ENCODE measurements at places on chromosomes 2 and 18.
A peak's percentile ranks its signal among the peaks of the same experiment; 100 is the strongest.

GRCh38 chr2:159174759-159175158, 111.7 kb downstream of the WDSUB1 start:
- no peak for DNase-seq

GRCh38 chr2:108640731-108641130, 78.6 kb upstream of the RANBP2 start:
- no peak for DNase-seq

GRCh38 chr2:225272173-225272572, 127.3 kb upstream of the NYAP2 start:
- DNase-seq = no peak

DNA sequence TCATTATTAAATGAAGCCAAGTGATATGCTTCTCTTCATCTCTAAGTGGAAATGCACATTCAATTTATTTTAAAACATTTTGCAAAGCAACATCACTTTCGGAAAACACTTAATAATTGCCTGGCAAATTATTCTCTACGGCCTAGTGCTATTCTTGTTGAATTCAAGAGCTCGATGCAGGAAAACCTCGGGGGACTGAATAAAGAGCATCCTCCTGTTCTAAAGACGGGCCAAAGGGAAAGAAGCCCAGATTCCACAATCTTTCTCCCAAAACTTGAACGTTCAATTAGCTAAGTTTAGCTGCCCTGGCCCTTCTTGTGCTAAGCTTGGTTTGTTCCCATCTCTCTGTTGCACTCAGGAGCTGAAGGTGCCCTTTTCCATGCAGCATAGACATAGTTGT, 23.2 kb upstream of the SEH1L start:
- no peak for DNase-seq

- DNase-seq = no peak
These were observed 107.8 kb upstream of the CNTNAP5 start for GRCh38 chr2:123917241-123917640.

DNA sequence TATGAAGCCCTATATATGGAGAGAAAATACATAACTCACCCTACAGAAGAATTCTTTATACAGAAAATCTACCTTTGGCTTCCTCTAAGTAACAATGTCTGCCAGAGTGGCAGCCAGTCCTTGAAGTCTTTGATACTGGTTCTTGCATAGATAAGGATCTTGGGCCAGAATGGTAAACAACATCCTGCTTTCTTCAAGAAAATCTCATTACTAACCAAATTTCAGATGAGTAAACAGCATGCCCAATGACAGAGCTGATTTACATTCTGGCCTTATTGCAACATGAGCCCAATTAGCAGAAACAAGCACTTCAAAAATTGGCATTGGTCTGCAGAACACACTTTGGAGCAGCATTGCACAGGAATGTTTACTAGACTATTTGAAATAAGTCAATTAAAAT, 336.5 kb upstream of the ST6GAL2 start:
- DNase-seq = no peak

DNA sequence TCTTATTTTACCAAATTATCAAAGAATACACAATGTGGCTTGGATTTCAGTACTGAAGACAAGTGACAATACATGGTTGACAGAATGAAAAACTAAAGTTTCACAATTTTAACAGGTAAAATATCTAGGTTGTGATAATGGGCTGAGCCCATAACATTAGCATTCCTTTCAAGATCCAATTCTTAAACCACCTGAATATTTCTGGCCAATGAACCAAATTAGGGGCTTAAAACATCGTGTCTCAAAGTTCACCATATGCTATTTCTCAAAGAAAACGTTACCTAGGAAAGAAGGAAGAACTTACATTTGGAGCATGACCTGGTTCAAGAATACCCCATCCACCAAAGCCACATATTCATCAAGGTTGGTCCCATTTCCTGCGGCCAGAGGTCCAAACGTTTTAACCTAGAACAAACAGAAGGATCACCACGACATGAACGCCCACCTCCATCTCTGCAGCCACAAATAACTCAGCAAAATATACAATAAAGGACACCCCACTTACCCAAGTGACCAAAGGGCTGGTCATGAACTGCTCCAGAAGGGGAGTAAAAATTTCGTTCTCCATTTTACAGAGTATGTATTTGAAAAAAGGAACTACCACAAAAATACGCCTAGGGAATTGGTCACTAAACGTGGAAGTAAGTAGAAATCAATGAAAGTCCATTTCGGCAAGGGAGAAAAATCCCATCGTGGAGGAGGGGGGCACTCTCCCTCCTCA, 984 bp downstream of the CCDC88A start:
- no peak for DNase-seq

DNA sequence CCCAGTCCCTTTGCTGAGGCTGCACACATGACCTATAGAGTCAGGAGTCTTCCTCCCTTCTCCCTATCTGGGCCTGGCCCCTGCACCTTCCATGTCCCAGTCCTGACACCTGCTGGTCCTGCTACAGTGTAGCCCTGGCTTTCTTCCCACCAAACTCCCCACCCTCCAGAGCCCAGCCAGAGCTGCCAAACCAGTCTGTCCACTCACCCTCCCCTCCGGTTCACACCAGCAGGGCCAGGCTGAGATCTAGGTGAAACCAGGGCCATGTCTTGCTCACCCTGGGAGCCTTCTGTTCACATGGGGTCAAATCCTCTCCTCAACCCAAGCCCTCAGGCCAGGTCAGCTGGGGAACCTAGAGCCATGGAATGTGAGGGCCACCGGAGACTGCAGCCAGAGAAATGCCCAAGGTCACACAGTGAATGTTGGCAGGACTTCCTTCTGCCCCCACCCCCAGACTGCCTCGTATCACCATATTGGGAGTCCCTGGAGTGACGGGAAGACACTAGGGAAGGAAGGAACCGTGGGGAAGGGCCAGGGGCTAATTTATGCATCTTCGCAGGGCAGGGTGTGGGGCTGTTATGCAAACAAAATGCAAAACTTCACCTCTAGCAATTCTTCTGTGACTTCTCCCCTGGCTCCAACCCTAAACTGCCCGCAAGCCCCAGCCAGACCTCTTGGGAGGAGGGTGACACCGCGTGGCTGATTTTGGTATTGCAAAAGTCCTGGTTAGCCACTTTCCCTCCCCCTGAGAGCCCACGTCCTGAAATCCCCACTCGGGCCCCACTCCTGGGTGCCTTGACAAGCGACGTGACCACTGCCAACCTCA, 14.6 kb downstream of the TNS1 start:
- DNase-seq = peak; percentile 11

DNA sequence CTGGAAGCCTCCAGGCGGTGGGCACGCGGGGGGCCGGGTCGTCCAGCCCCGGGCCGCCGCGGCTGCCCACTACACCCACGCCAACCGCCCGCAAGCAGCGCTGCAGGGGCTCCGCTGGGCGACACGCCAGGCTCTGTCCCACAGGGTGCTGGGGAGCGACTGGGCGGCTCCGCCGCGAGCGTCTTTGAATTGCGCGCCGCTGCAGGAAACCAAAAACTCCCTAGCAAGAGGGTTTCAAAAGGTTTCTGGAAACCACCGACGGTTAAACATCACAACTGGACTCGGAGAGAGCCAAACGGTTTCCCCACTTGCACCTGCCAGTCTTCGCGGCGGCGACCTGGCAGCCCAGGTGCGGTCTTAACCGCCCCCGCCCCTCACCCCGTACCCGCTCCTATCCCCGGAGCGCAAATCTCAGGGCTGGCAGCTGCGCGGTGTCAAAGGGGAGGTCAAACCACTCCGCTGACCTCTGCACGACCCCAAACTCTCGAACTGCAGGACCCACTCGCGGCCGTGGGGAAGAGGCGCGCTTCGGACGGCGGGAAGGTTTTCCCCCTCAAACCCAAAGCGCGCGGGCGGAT, 1.0 kb downstream of the CXCR4 start:
- DNase-seq = no peak

DNA sequence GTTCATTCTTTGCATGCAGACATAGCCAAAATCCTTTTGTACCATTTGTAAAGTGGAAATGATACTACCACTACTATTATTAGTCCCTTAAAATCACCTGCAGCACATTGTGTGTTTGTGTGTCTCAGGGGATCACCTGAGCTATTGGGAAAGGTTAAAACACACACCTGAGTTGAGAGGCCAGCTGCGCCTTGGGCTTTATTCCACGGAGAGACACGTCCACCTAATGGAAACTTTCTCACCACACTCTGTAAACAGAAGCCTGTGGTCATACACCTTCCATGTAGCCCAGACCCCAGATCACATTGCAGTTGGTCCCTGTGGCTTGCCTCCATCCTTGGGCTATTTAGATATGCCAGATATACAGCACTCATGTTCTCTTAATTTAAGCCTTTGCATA, 81.8 kb upstream of the SH3BP4 start:
- DNase-seq = no peak

GRCh38 chr2:218022851-218023530, 20.2 kb upstream of the TNS1 start:
- DNase-seq = no peak

DNA sequence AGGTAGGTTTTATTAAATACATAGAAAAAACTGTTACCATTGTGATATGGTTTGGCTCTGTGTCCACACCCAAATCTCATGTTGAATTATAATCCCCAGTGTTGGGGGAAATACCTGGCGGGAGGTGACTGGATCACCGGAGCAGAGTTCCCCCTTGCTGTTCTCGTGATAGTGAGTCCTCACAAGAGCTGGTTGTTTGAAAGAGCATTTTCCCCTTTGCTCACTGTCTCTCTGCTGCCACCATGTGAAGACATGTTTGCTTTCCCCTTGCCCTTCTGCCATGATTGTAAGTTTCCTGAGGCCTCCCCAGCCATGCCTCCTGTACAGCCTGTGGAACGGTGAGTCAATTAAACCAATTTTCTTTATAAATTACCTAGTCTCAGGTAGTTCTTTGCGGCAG, 352.7 kb upstream of the SLC39A10 start:
- no peak for DNase-seq

DNA sequence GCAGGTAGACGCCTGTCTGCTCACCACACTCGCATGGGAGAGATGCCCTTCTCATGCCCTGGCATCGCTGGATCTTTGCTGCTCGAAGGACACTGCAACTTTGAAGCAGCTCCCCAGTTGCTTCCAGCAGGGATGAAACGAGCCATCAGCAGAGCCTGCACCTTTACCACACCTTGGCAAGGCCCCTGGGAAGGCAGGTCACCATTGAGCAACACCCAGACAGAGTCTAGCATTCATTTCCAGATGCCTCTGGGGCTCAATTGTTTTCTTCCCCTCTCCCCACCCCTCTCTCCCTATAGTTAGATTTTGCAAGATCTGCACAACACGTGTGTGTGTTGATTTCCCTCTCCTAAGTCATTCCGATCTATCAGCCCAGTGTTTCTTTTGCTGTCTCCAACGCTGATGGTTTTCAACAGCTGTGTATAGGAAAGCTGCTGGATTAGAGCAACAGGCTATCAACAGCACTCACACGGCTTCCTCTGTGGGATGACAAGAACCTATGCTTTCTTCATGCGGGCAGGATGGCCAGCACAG, 25.6 kb upstream of the INHBB start:
- DNase-seq = no peak

DNA sequence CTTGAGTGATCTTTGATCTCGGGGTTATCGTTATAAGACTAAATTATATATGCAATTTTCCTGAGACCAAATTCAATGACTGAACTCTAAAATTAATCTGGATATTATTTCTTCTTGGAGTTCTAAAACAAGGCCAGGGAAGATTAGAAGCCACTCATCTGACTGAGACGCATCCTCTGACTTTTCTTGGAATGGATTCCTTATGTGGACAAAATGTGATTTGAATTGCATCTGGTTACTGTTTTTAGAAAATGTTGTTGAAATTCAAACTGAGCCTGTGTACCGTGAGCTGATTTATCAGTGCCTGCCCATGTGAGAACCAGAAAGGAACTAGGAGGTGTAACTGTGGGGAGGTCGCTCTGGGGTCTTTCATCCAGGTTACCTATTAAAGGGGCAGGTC, 330.8 kb downstream of the OSR1 start:
- no peak for DNase-seq

- no peak for DNase-seq
These were observed 128.5 kb downstream of the CALCRL start for GRCh38 chr2:187319441-187320108.

GRCh38 chr2:230958820-230959756, 34.0 kb upstream of the GPR55 start:
- no peak for DNase-seq

GRCh38 chr2:189409131-189409530, 32.1 kb upstream of the WDR75 start:
- no peak for DNase-seq

GRCh38 chr2:26033270-26033817, 540 bp upstream of the RAB10 start:
- no peak for DNase-seq

DNA sequence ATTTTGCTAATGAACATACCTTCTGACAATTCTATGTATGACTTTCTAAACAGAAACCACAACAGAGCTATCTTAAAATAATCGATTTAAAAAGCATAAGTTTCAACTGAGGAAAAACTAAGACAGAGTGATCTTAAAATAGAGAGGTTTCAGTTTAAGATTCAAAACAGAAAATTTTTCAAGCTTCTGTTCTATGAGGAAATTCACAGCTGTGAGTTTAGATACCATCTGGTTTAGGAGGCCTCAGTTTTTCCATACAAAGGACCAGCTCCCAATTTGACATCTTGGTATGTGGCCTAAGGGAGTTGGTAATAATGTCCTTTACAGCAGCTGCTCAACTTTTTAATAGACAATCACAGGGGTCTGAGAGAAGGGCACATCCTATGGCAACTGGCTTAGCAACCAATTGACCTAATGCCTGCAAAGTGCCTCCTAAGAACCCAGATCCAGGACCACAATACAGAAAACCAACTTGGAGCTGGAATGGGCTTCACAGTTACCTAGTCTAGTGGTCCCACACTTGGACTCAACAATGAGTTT, 39.7 kb downstream of the MDH1 start:
- no peak for DNase-seq

DNA sequence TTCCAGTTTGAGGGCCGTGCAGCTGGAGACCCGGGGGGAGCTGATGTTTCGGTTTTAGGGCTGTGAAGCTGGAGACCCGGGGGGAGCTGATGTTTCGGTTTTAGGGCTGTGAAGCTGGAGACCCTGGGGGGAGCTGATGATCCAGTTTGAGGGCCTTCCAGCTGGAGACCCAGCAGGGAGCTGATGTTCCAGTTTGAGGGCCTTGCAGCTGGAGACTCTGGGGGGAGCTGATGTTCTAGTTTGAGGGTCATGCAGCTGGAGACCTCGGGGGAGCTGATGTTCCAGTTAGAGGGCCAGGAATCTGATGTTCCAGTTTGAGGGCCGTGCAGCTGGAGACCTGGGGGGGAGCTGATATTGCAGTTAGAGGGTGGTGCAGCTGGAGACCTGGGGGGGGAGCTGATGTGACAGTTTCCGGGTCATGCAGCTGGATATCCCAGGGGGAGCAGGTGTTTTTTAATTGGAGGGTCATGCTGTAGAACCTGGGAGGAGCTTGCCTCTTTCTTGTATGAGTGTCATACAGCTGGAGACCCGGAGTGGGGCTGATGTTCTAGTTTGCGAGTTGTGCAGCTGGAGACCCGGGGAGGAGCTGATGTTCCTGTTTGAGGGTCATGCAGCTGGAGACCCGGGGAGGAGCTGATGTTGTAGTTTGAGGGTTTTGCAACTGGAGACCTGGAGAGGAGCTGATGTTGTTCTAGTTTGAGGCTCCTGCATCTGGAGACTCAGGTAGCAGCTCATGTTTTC, 153.2 kb downstream of the RTP5 start:
- no peak for DNase-seq
